ENCODE measurements at places on chromosomes 11 and 22. TPM values are rescaled to one million over a fixed set of nuclear protein-coding genes. Genes with fewer than 3 reads are reported as not detected.

DNA sequence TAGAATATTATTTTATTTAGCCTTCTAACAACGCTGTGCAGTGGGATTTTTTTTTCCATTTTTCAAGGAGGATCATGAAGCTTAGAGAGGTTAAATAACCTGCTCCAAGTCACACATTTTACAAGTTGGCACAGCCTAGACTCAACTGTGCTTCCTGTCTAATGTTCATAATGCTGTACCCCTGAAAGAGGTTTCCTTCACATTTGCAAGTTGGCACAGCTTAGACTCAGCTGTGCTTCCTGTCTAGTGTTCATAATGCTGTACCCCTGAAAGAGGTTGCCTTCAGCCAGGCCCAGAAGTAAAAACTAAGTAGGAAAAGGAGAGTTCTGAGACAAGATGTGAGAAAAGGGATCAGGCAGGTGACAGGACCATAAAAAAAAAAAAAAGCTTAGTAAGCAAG, 7.9 kb upstream of the HEPACAM start:
- DNase-seq = no peak

DNA sequence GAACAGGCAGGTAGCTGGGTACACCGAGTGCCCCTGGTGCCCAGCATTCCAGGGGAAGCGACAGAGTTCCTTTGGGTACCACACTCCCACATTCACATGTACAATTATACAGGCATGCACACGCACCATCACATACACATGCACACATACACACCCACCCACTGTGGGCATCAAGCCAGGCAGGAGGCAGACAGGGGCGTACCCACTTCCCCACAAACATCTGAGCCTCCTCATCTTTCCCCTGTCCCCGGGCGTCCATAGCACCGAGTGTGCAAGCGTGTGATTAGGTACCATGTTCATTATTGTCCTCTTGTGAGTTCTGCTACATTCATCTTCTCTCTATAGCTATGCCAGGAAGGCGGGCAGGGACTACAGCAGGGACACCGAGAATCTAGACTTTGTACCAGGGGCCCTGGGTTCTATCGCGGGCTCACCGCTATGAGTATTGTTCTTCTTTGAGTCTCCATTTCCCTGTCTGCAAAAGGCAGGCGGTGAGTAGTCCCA, 2.1 kb upstream of the CARD10 start:
- DNase-seq = no peak

SYT9 gene
- total RNA-seq = 2.0 TPM

GRCh38 chr22:27839057-27839660, 37.6 kb upstream of the MN1 start:
- no peak for DNase-seq

OR4D5 gene
- total RNA-seq = 0.83 TPM

BLID gene
- total RNA-seq = not detected
